ENCODE measurements at places on chromosomes 5 and 9.

- no peak for DNase-seq
Measured at GRCh38 chr5:17224858-17225511, 7.6 kb downstream of the BASP1 start.

- no peak for DNase-seq
Measured at GRCh38 chr5:141814064-141814964, 63.9 kb downstream of the PCDH1 start.

- no peak for DNase-seq
Measured at GRCh38 chr5:41636605-41637004, 126.2 kb upstream of the PLCXD3 start.

- DNase-seq = no peak
Measured at GRCh38 chr9:116152390-116152789, 1.2 kb upstream of the PAPPA start.

DNA sequence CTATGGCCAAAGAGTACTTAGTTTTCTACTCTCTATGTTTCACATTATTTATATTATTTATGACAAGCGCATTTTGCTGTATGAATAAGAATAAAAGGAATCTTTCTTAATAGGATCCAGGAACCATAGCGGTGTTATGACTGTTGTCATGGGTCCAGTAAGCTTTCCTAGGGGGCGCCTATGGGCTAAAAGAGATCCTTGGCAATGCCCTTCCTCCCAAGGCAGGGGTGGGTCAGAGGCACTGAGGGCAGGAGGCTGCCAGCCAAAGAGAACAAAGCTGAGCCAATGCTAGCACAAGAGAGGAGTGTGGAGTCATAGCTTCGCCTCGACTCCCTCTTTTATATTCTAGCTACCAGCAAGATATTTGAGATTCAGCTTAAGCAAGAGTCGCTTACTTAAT is 98.4 kb upstream of the GNAQ start:
- no peak for DNase-seq

- DNase-seq = no peak
Measured at GRCh38 chr5:2222246-2222992, 339.7 kb upstream of the IRX4 start.

- peak; percentile 45 for DNase-seq
Measured at GRCh38 chr5:181188700-181189362, 16.2 kb downstream of the TRIM7 start.

- no peak for DNase-seq
Measured at GRCh38 chr5:16549491-16550206, 67.1 kb downstream of the RETREG1 start.

DNA sequence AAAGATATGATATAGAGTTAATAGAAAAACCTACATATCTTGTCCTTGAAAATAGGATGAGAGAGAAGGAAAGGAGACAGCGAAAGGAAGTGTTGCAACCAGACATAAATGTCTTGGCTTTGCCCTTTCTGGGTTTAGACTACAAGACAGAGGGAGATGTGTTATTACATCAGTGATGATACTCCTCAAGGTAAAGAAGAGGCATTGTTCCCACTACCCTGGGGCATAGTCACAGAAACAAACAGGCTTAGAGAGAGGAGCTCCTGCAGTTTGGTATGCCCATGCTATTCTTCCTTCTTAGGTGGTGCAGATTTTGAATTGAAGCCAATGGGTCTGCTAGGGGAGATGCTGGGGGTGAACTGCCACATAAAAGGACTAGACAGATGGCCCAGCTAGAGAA is 166.8 kb upstream of the RFX3 start:
- DNase-seq = no peak

GRCh38 chr5:88746438-88746882 is 136.5 kb downstream of the MEF2C start:
- no peak for DNase-seq

DNA sequence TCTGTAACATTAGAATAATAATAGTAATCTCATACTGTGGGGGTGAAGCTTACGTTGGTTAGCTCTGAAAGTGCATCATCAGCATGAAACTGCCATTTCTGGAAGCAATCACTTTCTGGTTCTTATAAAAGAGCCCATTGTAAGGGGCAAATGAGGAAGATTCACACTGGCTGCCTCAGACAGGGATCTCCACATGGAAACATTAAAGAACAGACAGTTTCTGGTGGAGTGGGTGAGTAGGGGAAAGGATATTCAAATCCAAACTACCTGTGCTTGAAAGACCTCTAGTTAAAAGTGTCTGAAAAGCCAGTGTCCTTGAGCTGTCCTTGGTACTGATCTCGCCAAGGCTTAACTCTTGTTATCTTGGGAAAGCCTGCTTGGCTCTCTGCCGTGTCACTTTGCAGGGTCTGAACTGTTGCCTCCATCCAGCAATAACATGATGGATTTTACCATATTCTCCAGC is 19.1 kb upstream of the SLC31A2 start:
- no peak for DNase-seq

DNA sequence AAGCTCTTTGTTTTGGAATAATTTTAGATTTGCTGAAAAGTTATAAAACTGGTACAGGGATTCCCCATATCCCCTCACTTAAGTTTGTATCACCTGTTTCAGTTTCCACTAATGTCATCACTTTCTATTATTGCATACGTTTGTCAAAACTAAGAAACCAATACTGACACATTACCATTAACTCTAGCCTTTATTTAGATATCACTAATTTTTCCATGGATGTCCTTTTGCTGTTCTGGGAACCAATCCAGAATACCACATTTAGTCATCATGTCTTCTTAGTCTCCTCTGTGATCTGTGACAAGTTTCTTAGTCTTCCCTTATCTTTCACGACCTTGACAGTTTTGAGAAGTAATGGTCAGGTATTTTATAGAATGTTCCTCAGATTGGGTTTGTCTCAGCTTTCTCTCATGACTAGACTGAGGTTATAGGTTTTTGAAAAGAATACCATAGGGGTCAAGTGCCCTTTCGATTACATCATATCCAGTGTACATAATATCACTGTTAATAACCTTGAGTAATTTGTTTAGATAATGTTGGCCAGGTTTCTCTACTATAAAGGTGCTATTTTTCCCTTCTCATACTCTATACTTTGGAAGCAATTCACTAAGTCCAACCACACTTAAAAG is 51.9 kb upstream of the NMUR2 start:
- no peak for DNase-seq

DNA sequence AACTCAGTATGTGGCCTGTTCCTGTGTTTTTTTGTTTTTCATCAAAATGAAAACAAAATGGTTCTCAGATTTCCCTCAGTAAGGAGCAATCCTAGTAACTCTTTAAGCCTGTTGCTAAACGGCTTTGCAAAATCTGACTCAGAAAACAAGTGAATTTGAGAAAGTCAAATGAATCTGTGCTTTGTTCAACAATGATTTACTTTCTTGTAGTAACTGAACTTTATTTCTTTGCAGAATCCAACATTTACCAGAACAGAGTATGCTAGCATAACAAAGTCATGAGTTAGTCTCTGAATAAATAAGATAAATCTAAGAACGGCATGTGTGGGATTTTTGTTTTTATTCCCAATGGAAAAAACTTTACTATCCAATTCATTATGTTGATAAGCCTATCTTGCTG is 93.8 kb downstream of the OXCT1 start:
- DNase-seq = no peak

GRCh38 chr9:29999645-30000044 is 2384.8 kb upstream of the ACO1 start:
- DNase-seq = no peak

DNA sequence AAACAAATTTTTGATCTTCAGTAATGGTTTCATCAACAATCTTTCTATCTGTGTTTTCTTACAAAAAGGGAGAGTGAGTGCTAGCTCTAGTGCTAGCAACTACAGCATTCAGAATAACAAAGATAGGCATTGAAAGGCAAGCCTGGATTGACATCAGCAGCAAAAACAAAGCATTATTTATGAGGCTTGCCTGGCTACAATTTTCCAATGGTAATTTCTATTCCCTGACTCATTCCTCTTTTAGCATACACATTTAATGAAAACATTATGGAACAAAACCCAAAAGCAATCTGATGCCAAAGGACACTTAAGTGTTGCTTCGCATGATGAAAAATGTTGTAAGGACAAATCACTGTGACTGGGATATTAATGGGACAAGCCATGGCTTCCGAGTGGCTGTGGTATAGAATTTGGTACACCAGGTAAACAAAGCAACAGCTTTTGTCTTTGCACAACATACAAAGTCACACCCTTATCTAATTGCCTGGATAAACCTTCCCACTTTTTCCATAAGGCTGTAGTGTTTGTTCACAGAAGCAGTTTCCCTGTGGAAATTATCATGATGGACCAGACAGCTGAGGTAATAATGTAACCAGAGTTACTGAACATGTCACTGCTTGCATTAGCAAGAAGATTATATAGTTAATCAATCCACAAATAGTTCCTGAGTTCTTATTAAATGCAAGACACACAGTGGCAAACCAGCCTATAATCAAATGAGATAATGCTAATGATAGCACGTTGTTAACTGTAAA is 179.8 kb upstream of the EDIL3 start:
- DNase-seq = no peak

DNA sequence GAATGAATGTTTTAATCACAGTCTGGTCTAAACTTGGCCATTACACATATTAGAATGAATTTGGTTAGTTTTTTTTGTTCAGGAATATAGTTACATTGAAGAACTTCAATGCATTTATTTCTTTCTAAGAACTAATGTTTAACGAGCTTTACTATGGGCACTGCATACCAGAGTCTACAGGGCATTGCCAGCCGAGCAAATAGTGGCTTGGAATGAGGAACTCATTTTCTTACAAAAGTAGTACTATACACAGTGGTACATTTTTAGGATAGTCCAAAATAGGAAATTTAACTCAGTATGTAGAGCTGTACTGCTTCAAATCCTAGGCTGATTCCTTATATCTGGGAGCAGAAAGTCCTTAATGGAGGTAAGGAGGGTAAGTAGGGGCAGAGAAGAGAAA is 155.4 kb downstream of the CARTPT start:
- no peak for DNase-seq

GRCh38 chr5:148467958-148468357 is 84.2 kb downstream of the FBXO38 start:
- DNase-seq = no peak

DNA sequence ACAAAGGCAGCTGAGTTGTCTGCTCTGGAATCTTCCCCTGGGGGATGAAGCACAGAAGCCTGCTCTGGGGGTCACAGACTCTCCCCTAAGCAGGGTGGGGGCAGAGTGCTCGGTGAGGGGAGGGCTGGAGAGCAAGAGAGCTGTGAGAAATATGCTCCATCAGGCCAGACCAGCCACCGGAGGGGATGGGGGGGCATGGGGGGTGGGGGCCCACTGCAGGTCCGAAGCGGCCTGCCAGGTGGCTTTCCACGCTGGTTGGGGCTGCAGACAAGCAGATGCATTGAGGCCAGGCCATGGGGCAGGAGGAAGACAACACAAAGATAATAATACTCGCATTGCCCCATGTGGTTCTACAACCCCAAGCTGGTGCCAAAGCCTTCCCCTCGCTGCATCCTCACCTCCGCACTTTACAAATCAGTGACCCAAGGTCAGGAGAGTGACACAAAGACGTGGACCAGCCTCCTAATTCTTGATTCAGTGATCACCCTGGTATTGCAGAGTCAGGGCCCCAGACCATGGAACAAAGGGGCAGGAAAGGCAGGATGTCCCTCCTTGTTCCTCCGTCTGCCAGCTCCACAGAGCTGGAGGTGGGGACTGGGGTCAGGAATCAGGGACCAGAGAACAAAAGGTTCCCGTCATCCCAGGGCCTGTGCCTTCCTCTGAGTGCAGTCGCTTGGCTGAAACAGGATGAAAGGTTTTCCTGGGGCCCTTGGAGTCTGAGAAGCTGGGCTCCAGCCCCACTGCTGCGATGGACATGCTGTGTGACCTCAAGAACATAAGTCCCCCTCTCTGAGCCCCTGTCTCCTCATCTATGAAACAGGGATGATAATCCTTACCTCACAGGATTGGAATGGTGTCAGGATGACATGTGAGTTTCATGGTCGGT is 37.2 kb upstream of the GABRP start:
- DNase-seq = no peak

DNA sequence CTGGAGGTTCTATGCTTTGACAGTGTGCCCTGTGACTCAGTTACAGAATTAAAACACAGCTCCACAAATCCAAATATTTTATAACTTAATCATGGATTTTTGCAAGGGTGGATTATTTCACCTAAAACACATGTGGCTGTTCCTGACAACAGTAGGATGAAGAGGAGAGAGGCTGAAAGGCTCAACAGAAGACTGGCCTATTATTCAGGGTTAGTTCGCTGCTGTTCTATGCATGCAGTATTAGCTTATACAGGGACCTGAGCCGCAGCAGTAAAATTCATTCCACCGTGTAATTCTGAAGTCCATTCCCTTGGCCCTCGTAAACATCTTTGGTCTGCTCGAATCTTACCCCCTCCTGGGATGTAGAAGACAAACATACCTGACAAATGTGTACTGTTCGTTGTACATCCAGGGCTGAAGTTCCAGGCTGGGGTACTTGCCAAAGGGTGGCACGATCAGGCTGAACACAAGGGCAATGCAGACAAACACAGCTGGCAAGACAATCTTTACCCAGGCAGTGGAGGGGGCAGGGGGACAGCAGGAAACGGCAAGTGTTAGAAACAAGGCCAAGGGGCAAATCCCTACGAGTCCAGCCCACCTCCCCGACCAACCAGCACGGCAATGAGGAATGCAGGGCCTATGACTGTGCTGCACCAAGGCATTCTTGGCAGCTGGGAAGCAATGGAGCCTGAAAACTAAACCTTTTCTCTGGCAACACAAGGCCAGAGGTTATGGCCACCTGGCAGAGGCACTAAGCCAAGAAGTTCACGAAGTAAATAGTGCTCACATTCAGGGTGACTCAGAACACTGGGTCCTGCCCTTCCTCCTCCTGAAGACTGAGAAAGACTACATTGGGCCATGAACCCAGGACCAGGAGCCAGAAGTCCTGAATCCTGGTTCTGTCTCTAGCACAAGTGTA is 46.8 kb downstream of the NIPSNAP3B start:
- no peak for DNase-seq

- DNase-seq = no peak
Measured at GRCh38 chr9:13934416-13934815, 379.5 kb downstream of the NFIB start.

DNA sequence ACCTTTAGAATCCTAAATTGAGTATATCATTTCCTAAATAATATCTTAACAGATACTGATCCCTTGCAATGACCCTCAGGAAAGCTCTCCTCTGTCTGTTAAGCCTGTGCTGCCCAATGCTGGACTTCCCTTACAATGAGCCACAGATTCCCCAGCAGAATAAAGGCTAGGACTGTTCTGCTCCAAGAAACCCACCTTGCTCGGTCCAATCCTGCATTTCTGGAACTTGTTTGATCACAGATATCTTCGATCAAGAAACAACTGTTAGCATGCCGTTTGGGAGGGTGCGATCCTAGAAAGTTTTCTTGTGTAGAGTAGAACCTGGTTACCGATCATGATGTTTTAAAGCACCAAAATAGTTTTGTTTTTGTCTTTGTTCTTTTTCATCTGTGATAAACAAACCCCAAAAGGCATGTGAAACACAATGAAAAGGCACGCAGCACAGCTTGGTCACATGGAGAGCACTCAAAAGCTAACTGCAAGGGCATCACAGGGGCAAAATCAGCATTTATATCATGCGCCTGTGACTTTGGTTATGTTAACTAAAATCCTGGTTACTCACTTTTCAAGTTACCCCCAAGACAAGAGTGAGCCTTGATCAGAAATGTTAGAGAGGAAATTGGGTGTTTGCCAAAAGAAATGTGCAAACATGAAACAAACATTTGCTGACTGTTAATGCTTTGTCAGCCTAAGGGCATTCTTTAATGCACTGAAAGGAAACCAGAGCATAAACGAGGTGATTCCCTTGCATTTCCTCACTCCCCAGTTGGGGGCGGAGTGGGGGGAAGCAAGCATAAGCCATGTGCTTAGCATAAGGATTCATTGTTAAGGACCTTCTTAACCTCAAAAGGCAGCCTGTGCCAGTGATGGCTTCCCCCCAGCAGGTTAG is 61.9 kb upstream of the ADAMTS16 start:
- no peak for DNase-seq

All from T-helper 22 cell (primary cell).